ENCODE measurements at places on chromosomes 7 and 10.

- no peaks in the 10 kb centered on the region for H3K36me3 ChIP-seq
- H3K27ac ChIP-seq: no peak overlapping the region
- DNase-seq: no peak
- no peaks in the 10 kb centered on the region for H3K27me3 ChIP-seq
- no peak overlapping the region for H3K4me3 ChIP-seq
Measured at GRCh38 chr7:1971946-1972654, 260.6 kb downstream of the MAD1L1 start.

DNA sequence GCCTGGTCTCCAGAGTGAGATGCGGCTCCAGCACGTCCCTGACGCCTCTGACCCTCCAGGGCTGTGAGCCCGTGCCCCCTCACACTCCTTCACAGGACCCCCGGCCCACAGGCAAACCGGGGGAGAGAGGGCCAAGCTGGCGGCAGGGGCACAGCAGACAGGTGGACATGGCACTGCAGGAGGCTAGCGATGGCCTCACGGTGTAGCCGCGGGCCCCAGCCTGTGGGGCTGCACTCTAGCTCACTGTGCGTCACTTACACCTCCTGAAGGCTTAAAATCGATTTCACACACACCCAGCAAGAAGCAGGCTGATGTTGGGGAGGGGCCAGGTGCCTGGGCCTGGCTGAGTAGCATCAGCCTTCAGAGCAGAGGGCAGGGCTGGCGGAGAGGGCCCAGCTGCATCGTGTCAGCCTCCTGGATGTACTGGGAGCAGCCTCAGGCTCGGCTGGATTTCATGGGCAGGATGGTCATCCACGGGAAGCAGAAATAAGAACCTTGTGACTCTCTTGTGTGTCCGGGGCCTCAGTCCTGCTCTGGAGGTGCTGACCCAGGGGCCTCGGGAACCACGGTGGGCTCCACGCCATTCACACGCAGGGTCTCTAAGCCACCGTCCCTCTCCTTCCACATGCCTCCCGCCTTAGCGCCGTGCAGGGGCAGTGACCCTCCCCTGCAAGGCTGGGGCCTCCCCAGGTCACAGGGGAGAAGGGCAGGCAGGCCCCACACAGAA is 19.4 kb upstream of the KNDC1 start:
- no peaks in the 10 kb centered on the region for H3K4me1 ChIP-seq
- H3K36me3 ChIP-seq: no peaks in the 10 kb centered on the region
- peaks cover 48% of the 10 kb centered on the region for H3K27me3 ChIP-seq
- H3K4me3 ChIP-seq: no peak overlapping the region

- H3K27me3 ChIP-seq: no peaks in the 10 kb centered on the region
- H3K4me1 ChIP-seq: no peaks in the 10 kb centered on the region
- H3K27ac ChIP-seq: no peak overlapping the region
- H3K36me3 ChIP-seq: no peaks in the 10 kb centered on the region
- no peak for DNase-seq
- no peak overlapping the region for H3K4me3 ChIP-seq
Measured at GRCh38 chr7:107828540-107828939, 25.5 kb upstream of the SLC26A3 start.

DNA sequence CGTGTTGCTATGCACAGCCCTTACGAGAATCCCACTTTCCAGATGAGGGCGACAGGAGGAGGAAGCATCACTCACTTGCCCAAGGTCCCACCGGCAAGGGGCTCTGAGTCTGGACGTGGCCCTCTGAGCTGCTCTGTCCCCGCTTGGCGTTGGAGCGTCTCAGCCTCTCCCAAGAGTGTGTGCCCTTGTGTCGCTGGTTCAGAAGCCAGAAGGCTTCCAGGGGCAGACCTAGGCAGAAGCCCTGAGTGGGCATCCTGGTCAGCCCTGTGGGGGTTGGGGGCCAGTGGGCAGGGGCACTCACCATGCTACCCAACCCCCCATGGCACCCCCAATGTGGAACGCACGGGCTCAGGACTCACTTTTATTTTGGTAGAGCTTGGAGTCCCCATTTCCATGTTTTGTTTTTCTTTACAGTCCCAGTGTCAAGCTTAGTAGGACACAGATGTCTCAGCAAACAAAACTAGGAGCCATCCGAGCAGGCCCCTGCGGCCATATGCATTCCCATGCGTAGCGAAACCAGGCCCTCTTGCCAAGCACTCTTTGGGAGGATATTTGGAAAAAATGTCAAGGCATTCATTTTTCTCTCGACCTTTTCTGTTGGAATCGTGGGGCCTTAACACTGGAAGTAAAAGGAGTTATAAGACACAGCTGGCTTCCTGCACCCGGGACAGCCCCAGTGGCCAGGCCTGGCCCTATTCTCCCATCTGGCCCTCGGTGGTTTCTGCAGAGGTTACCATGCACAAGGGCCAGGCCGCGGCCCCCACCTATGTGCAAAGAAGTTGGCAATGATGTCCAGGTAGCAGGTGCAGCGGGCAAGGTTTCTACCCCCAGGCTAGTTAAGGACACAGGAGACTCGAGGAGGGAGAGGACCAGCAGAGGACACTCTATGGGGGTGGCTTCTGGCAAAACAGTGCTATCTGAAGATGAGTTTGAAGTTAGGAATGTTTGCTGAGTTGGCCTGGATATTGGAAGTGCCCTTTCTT is 97.0 kb downstream of the LHPP start:
- no peak overlapping the region for H3K27ac ChIP-seq
- no peak overlapping the region for H3K4me3 ChIP-seq
- no peaks in the 10 kb centered on the region for H3K27me3 ChIP-seq
- H3K36me3 ChIP-seq: no peaks in the 10 kb centered on the region
- no peaks in the 10 kb centered on the region for H3K4me1 ChIP-seq

- H3K36me3 ChIP-seq: peaks cover 4% of the 10 kb centered on the region
- no peak overlapping the region for H3K4me3 ChIP-seq
- no peaks in the 10 kb centered on the region for H3K4me1 ChIP-seq
- H3K27me3 ChIP-seq: no peaks in the 10 kb centered on the region
- DNase-seq: no peak
Measured at GRCh38 chr10:121910673-121911420, 17.0 kb downstream of the ATE1 start.

GRCh38 chr10:43610636-43611035 is 4.4 kb downstream of the ZNF485 start:
- no peaks in the 10 kb centered on the region for H3K36me3 ChIP-seq
- DNase-seq: no peak
- H3K27ac ChIP-seq: no peak overlapping the region
- H3K4me1 ChIP-seq: peaks cover 9% of the 10 kb centered on the region
- no peak overlapping the region for H3K4me3 ChIP-seq

DNA sequence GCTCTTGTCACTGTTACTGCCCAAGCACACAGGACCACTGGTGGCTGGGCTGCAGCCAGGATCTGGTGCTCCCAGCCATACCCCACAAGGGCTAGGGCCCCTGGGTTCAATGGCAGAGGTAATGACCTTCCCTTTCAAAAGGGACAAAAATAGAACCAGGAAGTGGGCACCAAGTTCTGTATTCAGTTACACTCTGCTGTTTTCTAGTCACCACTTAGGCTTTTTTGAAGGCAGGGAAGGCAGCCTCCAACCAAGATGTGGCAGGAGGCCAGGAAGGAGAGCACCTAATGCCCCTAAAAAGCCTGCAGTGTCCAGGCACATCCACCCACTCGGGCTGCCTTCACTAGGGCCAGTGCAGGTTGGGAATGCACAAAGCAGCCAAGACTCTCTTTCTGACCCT is 47.8 kb downstream of the NOD1 start:
- peaks cover 32% of the 10 kb centered on the region for H3K4me1 ChIP-seq
- H3K36me3 ChIP-seq: no peaks in the 10 kb centered on the region
- DNase-seq: no peak
- H3K27me3 ChIP-seq: no peaks in the 10 kb centered on the region

DNA sequence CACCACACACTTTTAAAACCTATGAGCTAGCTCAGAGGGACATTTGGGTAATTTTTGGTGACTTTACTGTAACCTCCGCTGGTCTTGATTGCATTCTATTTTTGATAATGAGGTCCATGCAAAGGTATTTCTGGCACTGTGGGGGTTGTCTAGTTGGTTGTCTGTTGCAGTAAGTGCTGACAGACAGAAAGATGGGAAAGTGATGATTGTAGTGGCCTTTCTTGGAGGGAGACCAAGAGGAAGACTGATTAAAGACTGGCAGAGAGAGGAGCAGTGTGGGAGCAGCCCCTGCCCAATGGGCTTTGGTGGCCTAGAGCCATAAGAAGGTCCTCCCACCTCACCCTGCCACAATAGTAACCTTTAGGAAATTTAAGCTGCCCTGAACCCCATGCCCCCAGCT is 173.4 kb upstream of the CTBP2 start:
- no peaks in the 10 kb centered on the region for H3K36me3 ChIP-seq
- H3K4me3 ChIP-seq: no peak overlapping the region
- H3K4me1 ChIP-seq: no peaks in the 10 kb centered on the region
- no peaks in the 10 kb centered on the region for H3K27me3 ChIP-seq

DNA sequence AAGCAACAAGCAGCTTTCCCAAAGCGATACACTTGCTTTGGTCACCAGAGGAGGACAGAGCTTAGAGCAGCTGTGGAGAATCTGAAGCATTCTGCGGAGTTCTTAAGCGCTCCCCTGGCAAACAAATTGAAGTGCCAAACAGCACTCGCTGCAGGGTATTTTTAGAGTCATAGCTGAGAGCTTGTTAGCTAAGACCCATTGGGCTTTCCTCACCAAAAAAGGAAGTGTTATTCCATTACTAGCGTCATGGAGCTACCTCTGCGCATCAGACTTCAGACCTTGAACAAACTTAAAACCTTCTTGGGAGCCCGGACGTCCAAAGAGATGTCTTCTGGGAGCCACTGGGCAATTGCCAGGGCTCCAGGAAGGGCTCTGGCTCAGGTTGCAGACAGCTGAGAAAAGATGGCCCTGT is 23.2 kb upstream of the BMPR1A start:
- no peak for DNase-seq
- no peak overlapping the region for H3K27ac ChIP-seq
- no peak overlapping the region for H3K4me3 ChIP-seq
- H3K27me3 ChIP-seq: no peaks in the 10 kb centered on the region

GRCh38 chr7:67764289-67764688 is 767.7 kb downstream of the TYW1 start:
- H3K4me1 ChIP-seq: no peaks in the 10 kb centered on the region
- no peaks in the 10 kb centered on the region for H3K36me3 ChIP-seq
- H3K27me3 ChIP-seq: no peaks in the 10 kb centered on the region
- H3K4me3 ChIP-seq: no peak overlapping the region

DNA sequence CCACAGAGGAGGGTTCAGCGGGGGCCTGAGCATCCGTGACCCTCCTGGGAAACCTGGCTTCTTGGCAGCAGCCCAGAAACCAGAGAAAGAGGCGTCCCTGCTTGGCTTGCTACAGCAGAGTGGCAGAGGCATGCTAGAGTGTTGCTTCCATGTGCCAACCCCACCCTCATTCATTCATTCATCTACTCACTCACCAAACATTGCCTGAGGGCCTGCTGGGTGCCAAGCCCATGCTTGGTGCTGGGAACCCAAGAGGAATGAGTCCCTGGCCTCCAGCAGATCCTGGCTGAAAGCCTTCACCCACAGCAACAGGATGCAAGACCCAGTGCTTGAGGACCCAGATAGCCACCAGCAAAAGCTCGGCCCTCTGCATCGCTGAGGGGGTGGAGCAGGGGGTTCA is 129.0 kb downstream of the CDH23 start:
- H3K4me3 ChIP-seq: no peak overlapping the region
- DNase-seq: no peak
- no peaks in the 10 kb centered on the region for H3K4me1 ChIP-seq
- H3K27me3 ChIP-seq: peaks cover 85% of the 10 kb centered on the region
- H3K27ac ChIP-seq: no peak overlapping the region
- H3K36me3 ChIP-seq: no peaks in the 10 kb centered on the region

DNA sequence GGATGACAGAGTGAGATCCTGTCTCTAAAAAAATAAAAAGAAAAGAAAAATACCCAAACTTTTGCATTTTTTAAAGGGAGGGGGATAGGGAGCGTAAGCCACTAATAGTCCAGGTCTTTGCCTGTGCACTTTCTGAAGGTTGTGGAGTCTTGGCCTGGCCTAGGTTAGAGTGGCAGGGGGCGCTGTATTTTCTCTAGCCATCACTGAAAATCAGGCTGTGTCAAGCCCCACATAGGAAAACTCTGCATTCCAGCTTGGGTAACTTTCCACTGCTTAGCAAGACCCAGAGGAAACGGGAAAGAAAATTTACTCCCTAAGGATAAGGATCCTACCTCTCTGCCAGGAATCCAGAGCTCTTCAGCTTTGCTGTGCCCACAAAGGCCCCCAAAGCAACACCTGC is 10.5 kb upstream of the PAX4 start:
- H3K4me3 ChIP-seq: no peak overlapping the region
- no peaks in the 10 kb centered on the region for H3K4me1 ChIP-seq
- no peaks in the 10 kb centered on the region for H3K36me3 ChIP-seq

GRCh38 chr10:1624240-1624639 is 113.1 kb downstream of the ADARB2 start:
- H3K4me3 ChIP-seq: no peak overlapping the region
- DNase-seq: no peak
- no peak overlapping the region for H3K27ac ChIP-seq
- no peaks in the 10 kb centered on the region for H3K27me3 ChIP-seq
- H3K36me3 ChIP-seq: no peaks in the 10 kb centered on the region

- no peaks in the 10 kb centered on the region for H3K27me3 ChIP-seq
- DNase-seq: no peak
- no peak overlapping the region for H3K4me3 ChIP-seq
- no peak overlapping the region for H3K27ac ChIP-seq
- no peaks in the 10 kb centered on the region for H3K4me1 ChIP-seq
Measured at GRCh38 chr10:102534333-102534732, 30.6 kb downstream of the SUFU start.
